ENCODE measurements at places on chromosomes 4 and X. TPM values are rescaled to one million over a fixed set of nuclear protein-coding genes. Genes with fewer than 3 reads are reported as not detected.

LANCL3 gene
- total RNA-seq, result 0.10 TPM

GRCh38 chrX:56728752-56729151, 291 bp upstream of the NBDY start:
- no peaks in the 10 kb centered on the region for H3K4me1 ChIP-seq
- no peak overlapping the region for H3K4me3 ChIP-seq
- H3K27me3 ChIP-seq, result peaks cover 10% of the 10 kb centered on the region
- no peaks in the 10 kb centered on the region for H3K36me3 ChIP-seq

KDR gene
- 36.2 TPM for total RNA-seq

EXOC1L gene
- total RNA-seq, result not detected

- no peaks in the 10 kb centered on the region for H3K27me3 ChIP-seq
- H3K27ac ChIP-seq, result no peak overlapping the region
- no peaks in the 10 kb centered on the region for H3K4me1 ChIP-seq
- no peaks in the 10 kb centered on the region for H3K36me3 ChIP-seq
- DNase-seq, result no peak
Observed at GRCh38 chrX:63506320-63506719, 155.2 kb upstream of the SPIN4 start.

CXCL1 gene
- 6.1 TPM for total RNA-seq

DNA sequence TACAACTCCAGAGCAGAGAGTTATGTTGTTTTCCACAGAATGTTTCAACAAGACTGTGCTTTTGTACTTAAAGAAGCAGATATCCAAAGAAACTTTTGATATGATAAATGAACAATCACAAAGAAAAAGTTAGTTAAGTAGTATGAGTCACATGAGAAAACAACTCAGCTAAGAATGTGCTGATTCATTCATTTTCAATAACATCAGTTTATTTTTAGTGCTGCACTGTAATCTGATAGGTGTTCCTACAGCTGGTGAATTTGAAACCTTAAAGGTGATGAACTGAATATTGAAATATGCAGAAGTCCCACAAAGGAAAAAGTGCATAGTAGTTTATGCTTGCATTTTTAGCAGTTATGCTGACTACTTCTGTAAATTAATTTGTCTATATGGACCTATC, 180.3 kb upstream of the TENM3 start:
- no peak overlapping the region for H3K4me3 ChIP-seq
- H3K4me1 ChIP-seq, result peaks cover 5% of the 10 kb centered on the region
- no peak overlapping the region for H3K27ac ChIP-seq
- no peak for DNase-seq

HELT gene
- not detected for total RNA-seq

DNA sequence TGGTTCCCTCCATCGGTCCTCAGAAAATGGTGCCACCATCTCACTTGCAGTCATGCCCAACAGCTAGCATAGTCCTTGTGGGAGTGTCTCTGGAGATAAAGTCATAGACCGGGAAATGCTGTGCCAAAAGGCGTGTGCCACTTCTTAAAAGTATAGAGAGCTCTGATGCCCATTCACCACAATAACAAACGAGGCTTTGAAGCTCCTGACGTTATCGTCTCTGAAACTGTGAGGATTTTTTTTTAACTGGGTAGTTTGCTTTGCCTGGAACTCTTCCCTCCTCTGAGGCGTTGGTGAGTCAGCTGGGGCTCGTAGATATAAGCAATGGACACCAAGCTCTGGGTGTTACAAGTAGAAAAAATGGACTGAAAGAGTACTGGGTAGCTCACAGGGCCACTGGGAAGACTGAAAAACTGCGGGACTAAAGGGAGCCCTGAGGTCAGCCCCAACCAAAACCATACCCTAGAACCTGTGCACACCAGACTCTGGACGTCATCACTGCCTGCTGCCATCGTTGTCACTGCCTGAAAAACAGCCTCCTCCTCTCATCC, 89.4 kb upstream of the TRIM2 start:
- H3K4me1 ChIP-seq, result peaks cover 5% of the 10 kb centered on the region
- no peak overlapping the region for H3K4me3 ChIP-seq
- H3K36me3 ChIP-seq, result no peaks in the 10 kb centered on the region
- DNase-seq, result no peak
- peak overlapping the region; percentile 79 for H3K27ac ChIP-seq
- H3K27me3 ChIP-seq, result no peaks in the 10 kb centered on the region

DNA sequence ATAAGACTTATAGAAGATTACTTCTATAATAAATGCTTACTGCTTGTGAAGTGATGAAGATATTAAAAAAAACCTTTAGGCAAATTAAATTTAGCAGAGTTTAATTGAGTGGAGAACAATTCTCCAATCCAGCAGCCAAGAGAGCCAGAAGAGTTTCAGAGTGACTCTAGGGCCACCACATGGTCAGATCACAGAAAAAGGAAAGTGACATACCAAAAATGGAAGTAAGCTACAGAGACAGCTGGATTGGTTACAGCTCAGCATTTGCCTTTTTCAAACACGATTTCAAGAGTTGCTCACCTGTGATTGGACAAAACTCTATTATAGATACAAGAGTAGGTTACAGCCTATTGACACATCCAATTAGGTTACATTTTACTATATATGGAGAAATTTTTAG, 79.0 kb upstream of the TRAM1L1 start:
- no peaks in the 10 kb centered on the region for H3K4me1 ChIP-seq
- H3K4me3 ChIP-seq, result no peak overlapping the region
- DNase-seq, result no peak
- no peaks in the 10 kb centered on the region for H3K27me3 ChIP-seq

DNA sequence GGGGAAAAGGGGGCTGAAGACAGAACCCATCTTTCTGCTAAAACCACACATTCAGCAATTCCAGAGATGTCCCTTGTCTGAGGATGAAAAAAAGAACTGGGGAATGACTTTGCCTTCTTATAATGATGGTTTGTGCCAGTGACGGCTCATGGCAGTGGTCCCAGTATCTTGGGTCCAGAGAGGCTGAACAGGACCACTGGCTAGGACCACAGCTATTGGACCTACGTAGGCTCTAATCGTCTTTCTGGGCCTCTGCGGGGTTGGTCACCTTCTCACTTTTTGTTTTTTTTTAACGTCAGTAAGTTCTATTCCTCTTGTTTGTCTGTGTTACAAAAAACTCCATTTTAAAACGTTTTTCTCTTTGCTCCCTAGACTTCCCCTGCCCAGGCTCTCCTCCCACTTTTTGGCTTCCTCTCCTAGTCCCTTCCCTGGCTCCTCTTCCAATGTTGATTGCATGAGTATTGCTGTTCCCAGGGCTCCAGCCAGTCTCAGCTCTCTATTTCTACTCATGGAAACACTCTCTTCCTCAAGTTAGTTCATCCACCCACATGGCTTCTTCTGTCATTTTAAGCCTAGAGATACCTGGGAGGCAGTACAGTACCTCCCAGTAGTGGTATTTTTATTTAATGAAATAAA, 52.6 kb upstream of the STX18 start:
- H3K4me3 ChIP-seq, result no peak overlapping the region
- H3K4me1 ChIP-seq, result no peaks in the 10 kb centered on the region
- no peaks in the 10 kb centered on the region for H3K36me3 ChIP-seq
- H3K27me3 ChIP-seq, result no peaks in the 10 kb centered on the region
- DNase-seq, result peak; percentile 9

- DNase-seq, result no peak
- H3K27me3 ChIP-seq, result no peaks in the 10 kb centered on the region
- H3K27ac ChIP-seq, result no peak overlapping the region
- no peak overlapping the region for H3K4me3 ChIP-seq
Observed at GRCh38 chrX:19721726-19722370, 165.6 kb downstream of the SH3KBP1 start.

GAGE12G gene
- 0.57 TPM for total RNA-seq

LEF1 gene
- 38.6 TPM for total RNA-seq

GRCh38 chr4:126215759-126216158, 901.0 kb downstream of the FAT4 start:
- DNase-seq, result no peak
- H3K27ac ChIP-seq, result no peak overlapping the region
- no peaks in the 10 kb centered on the region for H3K4me1 ChIP-seq
- no peaks in the 10 kb centered on the region for H3K27me3 ChIP-seq

DNA sequence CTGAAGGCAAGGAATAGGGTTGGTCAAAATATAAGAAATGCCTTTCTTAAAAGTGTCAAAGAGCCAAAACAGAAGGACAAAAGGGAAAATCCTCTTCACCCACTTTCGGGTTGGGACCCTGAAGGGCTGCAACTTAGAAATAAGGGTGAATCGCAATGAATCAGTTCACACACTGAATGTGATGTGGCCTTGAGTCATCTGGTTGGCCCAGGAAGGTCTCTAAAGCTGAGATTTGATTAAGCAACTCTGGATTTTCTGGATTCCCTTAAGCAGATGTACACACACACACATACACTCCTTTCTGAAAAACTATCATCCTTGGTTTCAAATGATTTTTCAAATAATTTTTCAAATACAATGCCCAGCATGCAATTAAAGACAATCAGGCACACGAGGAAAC, 13.1 kb downstream of the TAB3 start:
- DNase-seq, result no peak
- H3K4me1 ChIP-seq, result peaks cover 6% of the 10 kb centered on the region
- no peak overlapping the region for H3K4me3 ChIP-seq
- no peak overlapping the region for H3K27ac ChIP-seq
- no peaks in the 10 kb centered on the region for H3K27me3 ChIP-seq

DNA sequence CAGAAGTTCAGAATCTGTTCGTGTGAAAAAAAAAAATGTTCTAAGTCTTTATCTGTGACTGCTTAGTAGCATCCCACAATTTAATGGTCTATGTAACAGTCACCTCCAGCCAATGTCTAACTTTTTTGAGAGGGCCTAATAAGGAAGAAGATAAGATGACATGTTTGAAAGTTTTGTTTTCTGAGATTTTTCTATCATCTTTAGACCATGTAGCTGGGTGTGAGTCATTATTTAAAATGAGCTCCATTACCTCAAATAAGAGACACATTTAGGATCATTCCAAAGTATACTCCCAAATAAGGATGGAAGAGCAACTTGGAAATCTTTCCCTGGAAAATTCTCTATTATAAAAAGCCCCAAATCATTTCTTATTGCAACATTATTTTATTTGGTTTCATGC, 28.2 kb upstream of the MCF2 start:
- no peak for DNase-seq
- H3K27ac ChIP-seq, result no peak overlapping the region
- no peaks in the 10 kb centered on the region for H3K4me1 ChIP-seq
- no peak overlapping the region for H3K4me3 ChIP-seq

SLC26A1 gene
- total RNA-seq, result 5.5 TPM

GRCh38 chr4:176583278-176583677, 209.4 kb downstream of the VEGFC start:
- no peak overlapping the region for H3K27ac ChIP-seq
- no peaks in the 10 kb centered on the region for H3K27me3 ChIP-seq
- H3K36me3 ChIP-seq, result no peaks in the 10 kb centered on the region

GRCh38 chr4:185638548-185639301, 103.4 kb upstream of the PDLIM3 start:
- no peak overlapping the region for H3K4me3 ChIP-seq
- H3K36me3 ChIP-seq, result no peaks in the 10 kb centered on the region
- H3K4me1 ChIP-seq, result peaks cover 24% of the 10 kb centered on the region

DNA sequence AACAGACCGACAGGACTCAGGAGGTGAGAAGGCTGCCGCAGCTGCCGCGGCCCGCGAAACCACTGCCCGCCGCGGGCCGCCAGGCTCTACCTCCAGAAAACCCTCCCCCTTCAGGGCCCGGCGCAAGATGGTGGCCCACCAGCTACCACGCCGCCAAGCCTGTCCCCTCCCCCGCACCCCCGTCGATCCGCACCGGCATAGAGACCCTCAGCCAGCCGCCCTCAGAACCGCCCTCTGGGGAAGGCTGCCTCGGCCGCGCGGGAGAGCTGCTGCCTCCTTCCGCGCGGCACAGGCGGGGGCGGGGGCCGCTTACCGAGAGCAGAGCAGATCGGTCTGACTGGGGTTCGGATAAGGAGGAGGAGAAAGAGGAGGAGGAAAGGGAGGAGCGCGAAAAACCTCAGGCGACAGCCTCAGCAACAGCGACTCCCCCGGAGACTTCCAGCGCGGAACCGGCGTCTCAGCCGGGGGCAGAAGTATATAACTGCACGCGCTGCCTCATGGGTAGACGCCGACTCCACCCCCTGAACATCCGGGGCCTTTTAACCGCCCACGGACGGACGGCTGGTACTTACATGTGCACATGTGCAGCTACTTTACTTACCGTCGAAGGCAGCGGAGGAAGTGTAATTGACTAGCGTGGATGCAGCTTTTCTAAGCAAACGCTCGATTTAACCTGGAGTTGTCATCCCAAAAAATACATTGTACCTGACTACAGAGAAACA, at the start of gene ZNF280C:
Gene ZNF280C (minus strand): TSS at position 451 of the 722 bp plus-strand sequence. CDS start 8,450 bp downstream, outside the sequence.
- H3K27me3 ChIP-seq, result no peaks in the 10 kb centered on the region
- no peaks in the 10 kb centered on the region for H3K36me3 ChIP-seq
- H3K27ac ChIP-seq, result peak within 1 kb of the TSS; percentile 77
- H3K4me3 ChIP-seq, result peak within 1 kb of the TSS; percentile 8
- peaks cover 4% of the 10 kb centered on the region for H3K4me1 ChIP-seq

DNA sequence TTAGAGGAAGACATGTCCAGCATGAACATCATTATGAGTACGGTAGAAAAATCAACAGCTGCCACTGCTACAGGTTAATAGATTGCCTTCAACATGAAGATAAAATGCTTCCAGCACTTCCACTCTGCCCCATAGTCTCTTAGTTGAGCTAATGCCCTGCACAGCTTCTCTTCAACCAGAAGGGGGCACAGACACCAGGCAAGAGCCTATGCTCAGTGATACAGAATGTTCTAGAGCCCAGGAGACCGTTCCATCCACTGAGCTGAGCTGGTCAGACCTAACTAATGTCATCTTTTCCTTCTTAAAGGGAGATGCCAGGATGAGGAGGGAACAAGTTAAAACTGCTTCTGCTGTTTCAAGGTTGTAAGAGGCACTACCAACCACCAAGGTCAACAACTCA, 42.2 kb downstream of the SMIM10L2A start:
- no peaks in the 10 kb centered on the region for H3K4me1 ChIP-seq
- no peaks in the 10 kb centered on the region for H3K27me3 ChIP-seq
- H3K36me3 ChIP-seq, result no peaks in the 10 kb centered on the region
- no peak overlapping the region for H3K27ac ChIP-seq
- no peak for DNase-seq
- H3K4me3 ChIP-seq, result no peak overlapping the region

DNA sequence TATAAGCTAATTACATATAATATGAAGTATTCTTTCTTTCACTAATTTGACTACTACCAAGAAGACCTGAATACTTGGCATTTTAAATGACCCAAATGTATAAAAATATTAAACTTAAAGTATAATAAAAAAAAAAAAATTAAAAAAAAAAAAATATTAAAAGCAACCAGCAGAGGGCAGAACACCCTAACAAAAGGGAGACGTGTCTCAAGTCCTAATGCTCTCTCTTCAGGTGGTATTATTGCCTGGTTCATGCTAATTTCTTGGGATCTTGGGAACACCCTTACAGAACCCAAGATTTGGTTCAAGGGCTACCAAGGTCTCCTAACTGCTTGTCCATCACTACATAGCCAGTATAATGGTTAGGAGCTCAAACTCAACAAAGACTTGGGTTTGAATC, 754.8 kb downstream of the RAB28 start:
- no peaks in the 10 kb centered on the region for H3K27me3 ChIP-seq
- no peak for DNase-seq
- H3K27ac ChIP-seq, result no peak overlapping the region
- H3K4me1 ChIP-seq, result peaks cover 2% of the 10 kb centered on the region
- no peaks in the 10 kb centered on the region for H3K36me3 ChIP-seq

GRCh38 chr4:151760002-151760401, 805 bp downstream of the GATB start:
- H3K4me1 ChIP-seq, result peaks cover 6% of the 10 kb centered on the region
- H3K36me3 ChIP-seq, result no peaks in the 10 kb centered on the region
- no peak for DNase-seq

DIPK2B gene
- total RNA-seq, result 3.5 TPM

Measured in adrenal gland (tissue), 19 donors.